ENCODE measurements at places on chromosomes 12 and 14.

- DNase-seq, result no peak
These were observed 32.9 kb upstream of the IGF1 start for GRCh38 chr12:102513272-102513671.

GRCh38 chr14:105356927-105357326 is 41.4 kb upstream of the TEX22 start:
- no peak for DNase-seq

- DNase-seq, result no peak
These were observed 2.7 kb upstream of the SLCO1A2 start for GRCh38 chr12:21337453-21337852.

DNA sequence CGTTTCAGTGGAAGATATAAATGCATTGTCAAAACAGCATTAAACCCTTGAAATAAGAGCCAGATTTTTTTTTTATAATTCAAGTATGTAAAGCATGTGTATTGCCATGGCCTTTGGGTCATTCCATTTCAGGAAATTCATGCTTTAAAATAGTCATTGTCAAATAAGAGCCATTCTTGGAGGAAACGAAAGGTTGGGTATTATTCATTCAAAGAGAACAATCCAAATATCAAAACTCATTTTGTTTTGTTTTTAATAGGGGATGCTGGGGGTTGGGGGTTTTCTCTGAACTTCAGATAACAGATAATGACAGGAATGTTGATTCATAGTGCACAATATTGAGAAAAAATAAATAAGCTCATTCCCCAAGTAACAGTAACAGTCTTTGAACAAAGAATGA is 174.4 kb upstream of the NUDT4 start:
- DNase-seq, result no peak

- no peak for DNase-seq
These were observed 66.3 kb downstream of the SCARB1 start for GRCh38 chr12:124797321-124797720.

GRCh38 chr12:45355730-45356129 is 139.8 kb downstream of the ANO6 start:
- no peak for DNase-seq

- DNase-seq, result no peak
These were observed 375.3 kb downstream of the SEC23A start for GRCh38 chr14:38727731-38728130.

DNA sequence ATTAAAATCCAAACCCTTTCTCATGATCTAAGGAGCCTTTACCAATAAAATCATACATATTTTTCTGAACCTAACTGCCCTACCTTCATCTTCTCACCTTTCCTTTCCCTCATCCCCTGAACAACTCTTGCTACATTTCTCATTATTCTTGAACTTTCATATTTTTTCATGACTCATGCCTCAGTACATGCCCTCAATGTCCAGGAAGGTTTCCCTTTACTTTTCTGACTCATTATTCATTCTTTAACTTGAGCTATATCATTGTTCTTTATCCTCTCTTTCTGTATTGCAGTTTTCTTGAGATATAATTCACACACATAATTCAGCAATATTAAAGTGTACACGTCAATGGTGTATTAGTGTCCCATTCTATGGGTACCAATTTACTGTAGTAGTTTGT is 231.0 kb downstream of the ALG10B start:
- no peak for DNase-seq

- DNase-seq, result no peak
These were observed 66.3 kb upstream of the EEA1 start for GRCh38 chr12:92995258-92995903.

DNA sequence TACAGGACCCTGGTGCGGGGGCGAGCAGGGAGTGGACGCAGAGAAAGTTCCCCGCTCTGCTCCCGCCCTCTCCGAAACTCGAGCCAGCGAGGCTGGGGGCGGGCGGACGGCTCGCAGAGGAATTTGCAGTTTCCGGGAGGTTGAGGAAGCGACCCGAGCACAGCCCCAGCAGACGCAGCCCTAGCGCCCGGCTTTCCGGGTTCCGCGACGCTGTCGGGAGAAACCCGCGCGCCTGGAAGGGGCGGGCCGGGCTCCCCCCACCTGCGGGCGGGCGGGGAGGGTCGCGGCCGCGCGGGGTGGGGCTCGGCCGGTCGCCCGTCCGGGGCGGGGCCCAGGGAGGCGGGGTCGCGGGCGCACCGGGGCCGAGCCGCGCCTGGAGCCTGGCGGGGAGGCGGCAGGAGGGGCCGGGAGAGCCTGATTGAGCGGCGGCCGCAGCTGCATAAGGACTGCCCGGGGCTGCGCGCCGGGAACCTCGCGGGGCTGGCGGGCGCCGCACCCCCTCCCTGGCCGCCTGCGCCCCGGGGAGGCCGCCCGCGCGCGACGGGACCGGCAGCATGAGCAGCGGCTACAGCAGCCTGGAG is at the start of gene RASSF3:
Gene RASSF3, plus strand, starts transcription at position 417 of the 581 bp plus-strand sequence. Its CDS starts 138 bp downstream, at position 555.
- DNase-seq, result peak; percentile 43

GRCh38 chr12:94049718-94050117 is 98.7 kb upstream of the PLXNC1 start:
- DNase-seq, result no peak

DNA sequence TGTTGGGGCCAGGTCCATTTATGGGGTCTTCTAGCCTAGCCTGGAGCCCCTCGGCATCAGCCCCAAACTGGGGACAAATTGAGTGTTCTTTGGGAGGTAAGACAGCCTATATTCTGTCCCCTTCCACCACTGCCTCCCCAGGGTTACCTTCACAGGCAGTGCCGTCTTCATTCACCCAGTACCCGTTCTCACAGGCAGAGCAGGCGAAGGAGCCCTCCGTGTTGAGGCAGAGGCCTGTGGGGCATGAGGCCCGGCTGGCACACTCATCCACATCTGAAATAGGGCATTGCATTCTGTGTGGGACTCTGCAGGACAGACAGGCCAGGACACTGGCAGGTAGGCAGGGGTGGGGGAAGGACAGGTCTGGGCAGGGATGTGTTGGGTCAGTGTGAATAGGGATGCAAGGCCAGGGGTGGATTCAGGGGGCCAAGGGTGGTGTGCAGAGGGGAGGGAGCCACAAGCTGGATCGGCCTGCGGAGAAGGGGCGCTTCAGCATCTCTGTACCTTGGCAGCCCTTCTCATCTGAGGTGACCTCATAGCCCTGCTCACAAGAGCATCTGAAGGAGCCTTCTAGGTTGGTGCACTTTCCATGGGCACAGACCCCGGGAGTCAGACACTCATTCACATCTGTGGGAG is 16.1 kb downstream of the ISCA2 start:
- DNase-seq, result no peak

DNA sequence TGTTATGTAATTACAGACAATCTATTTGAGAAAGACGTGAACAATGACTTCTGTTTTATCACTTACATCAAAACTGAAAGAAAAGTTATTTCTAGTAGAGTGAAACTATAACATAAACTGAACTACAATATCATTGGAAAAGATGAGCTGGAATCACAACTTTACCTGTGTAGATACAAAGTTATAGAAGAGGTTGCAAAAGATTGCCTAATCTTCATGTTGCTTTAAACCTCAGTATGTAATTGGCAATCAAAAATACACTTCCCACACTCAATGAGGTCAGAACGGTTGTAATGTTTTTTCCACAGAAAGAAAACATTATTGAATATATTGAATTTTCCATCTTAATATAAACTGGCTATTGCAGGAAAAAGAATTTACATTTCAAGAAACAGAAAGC is 37.7 kb upstream of the GXYLT1 start:
- DNase-seq, result no peak

- no peak for DNase-seq
These were observed 7.2 kb upstream of the CRIP2 start for GRCh38 chr14:105467249-105467941.

DNA sequence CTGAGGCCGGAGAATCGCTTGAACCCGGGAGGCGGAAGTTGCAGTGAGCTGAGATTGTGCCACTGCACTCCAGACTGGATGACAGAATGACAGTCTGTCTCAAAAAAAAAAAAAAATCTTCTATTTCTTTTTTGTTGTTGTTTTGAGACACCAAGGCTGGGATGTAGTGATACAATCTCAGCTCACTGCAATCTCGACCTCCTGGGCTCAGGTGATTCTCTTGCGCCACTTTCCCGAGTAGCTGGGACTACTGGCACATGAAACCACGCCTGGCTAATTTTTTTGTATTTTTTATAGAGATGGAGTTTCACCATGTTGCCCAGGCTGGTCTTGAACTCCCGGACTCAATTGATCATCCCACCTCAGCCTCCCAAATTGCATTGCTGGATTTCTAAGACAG is 7.3 kb upstream of the SNRNP35 start:
- no peak for DNase-seq

DNA sequence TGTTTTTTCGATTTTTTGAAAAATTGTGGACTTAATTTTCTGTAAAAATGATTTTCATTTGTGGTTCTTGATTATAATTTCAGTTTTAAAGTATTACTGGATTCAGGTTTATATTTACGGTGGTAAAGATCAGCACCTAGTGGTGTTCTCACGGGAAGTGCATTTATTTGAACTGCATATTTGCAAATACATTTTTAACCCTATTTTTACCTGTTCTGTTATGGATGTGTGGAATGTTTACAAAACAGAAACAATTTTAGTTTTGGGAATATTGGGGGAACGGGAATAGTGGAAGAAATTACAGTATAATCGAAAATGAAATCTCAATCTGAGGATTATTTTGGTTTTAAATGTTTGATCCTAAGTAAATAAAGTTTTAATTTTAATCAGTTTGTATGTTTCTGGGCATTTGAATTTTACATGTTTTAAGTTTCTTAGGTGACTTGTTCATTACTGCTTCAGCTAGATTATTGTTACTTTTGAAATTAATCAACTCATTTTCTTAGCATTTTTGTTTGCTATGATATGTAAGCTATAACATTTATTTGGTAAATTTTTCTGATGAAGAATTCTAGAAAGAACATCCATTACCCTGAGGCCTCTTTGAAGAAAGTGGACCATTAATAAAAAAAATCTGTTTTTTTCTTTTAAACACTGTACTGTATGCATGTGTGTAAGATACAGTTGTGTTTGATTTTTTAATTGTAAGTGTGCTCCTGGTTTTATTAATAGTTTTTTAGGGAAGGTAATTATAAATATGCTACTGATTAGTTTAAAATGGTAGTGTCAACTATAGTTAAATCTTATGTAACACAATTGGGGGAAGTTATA is 942 bp downstream of the ATF7IP start:
- no peak for DNase-seq

- DNase-seq, result no peak
These were observed 24.7 kb upstream of the OR6J1 start for GRCh38 chr14:22668863-22669262.

GRCh38 chr12:42511656-42512055 is 77.9 kb downstream of the PRICKLE1 start:
- no peak for DNase-seq

DNA sequence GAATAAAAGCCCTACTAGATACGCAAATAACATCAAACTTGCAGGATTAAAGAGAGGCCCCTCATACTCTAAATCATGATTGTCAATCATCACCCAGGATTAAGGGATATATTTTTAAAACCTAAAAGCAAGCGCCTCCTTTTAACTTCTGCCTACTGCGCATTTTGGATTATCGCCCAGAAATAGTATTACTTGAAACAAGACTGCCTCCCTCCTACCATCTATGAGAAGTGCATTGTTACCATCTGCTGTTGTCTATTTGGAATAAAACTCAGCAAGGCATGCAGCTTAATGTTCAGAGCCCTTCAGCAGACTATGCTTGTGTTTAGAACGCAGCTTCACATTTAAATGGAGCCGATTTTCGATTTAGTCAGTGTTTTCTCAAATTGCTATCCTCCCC is 79.6 kb downstream of the EXOC5 start:
- DNase-seq, result no peak

- no peak for DNase-seq
These were observed 361.3 kb upstream of the TMTC1 start for GRCh38 chr12:30144777-30145683.

GRCh38 chr14:104792101-104792884 is 3.3 kb downstream of the AKT1 start:
- DNase-seq, result no peak

DNA sequence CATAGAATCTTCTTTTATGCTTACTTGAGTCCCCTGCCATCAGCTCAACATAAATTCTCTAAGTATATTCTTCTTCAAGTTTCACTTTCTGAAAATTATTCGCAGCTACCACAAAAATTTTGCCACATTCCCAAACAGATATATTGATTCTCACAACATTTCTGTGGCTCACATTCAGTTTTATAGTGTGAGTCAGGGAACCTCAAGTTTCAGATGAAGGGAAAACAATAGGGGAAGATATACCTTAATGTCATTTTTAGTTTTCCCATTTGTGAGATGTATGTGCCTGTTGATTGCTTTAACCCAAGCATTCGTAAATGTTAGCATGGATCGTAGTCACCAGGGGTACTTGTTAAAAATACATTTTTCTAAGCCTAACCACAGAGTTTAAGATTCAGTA is 465.8 kb downstream of the CCER1 start:
- DNase-seq, result no peak

GRCh38 chr12:62695696-62696095 is 229.1 kb downstream of the MON2 start:
- no peak for DNase-seq

DNA sequence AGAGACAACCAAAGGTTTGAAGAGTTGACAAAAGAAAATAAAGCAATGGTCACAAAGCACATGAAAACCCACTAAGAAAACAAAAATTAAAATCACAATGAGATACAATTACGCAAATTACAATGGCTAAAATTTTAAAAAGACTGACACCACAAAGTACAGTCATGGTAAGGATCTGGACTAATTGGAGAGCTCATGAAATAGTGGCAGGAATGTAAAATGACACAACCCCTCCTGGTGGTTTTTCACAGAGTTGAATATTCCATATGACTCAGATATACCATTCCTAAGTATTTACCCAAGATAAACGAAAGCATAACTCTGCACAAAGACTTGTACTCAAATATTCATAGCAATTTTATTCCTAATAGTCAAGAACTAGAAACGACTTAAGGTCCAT is 65.9 kb downstream of the NOVA1 start:
- no peak for DNase-seq

DNA sequence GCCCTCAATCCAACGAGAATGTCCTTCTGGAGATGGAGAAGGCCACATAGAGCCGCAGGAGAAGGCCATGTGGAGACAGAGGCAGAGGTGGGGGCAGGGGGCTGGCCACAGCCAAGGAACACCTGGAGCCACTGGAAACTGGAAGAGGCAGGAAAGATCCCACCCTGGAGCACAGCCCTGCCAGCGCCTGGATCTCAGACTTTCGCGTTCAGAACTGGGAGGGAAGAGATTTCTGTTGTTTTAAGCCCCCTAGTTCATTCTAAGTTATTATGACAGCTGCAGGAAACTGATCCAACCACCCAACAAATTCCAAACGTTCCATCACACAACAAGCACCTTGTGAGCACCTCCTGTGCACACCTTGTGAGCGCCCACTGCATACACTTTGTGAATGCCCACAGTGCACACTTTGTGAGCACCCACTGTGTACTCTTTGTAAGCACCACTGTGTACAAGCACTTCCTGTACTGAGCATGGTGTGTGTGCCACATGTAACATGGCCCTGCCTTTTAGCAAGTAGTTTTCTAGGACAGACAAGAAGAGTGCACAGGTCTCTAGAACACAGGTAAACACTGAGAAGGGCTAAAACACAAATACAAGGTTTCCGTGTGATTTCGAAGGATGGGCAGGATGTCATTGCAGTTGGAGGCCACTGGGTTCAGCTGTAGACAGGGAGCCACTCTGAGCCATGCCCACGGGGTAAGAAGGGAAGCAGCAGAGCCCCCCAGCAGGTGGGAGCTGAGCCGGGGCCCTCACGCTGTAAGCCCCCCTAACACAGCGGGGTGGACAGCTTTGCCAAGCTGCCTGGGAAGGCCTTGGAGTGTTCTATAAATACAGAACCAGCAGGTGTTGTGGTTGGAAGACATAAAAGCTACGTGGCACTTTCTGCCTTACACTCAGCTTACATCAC is 15.4 kb downstream of the RIMBP2 start:
- no peak for DNase-seq
